ENCODE measurements at places on chromosomes 13 and 19.

DNA sequence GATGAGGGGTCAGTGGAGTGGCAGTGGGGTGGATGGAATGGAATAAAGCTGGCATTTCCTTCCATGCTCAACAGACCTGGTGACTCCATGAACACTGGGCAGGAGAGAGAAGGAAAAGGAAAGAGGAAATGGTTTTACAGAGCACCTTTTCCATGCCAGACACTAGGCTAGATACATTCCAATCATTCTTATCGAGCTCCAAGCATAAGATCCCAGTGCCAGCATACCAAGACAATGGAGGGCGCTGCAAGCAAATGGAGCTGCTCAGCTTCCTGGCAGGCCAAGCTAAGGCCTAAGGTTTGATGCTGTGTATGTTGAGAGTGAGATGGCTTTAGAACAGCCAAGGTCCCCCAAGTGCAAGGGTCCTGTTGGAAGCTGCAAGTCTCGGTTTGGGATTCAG is 113.2 kb downstream of the HSPH1 start:
- no peak for DNase-seq

DNA sequence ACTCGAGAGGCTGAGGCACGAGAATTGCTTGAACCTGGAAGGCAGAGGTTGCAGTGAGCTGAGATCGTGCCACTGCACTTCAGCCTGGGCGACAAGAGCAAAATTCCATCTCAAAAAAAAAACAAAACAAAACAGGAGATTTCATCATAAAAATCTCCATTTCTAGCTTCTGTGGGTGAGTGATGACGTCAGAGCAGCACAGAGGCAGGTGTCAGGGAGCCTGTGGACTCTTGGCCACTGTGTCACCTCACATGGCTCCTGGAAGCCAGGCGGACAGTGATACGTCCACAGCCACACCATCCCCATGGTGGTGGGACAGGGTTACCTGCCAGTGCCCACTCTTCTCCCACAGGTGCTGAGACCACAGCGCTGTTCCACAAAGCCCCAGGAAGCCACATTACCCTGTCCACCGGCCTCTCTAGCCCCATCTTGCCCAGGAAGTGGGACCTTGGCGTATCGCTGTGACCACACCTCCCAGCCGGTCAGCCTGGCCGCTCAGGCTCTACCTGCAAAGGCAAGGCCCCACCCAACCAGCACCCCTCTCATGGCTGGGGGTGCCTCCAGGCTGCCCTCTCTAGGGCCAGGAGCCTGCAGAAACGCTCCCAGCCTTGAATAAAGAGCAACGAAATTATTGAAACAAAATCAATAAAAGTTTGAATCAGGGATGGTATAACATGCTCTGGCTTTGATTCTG is 2.5 kb upstream of the FXYD3 start:
- DNase-seq: no peak

GRCh38 chr19:31337008-31337914 is 12.0 kb downstream of the TSHZ3 start:
- no peak for DNase-seq

- DNase-seq: peak; percentile 94
Observed at GRCh38 chr19:49546825-49547565, 19.2 kb downstream of the RCN3 start.

DNA sequence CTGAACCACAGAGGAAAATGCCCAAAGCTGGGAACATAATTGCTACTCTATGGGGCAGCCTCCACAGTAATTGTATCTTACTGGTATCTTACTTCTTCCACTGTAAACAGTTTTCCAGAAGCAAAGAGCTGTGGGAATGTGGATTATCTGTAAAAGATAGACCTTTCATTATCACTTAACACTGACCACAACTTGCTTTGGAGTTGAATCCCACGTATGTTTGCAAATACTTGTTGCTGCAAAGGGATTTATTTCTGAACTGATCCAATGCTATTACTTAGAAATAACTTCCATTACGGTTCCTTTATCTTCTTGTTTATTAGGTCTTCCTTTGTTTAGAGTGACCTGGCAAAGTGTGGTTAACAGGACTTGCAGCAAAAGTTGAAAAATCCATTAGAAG is 218.1 kb downstream of the KCTD12 start:
- no peak for DNase-seq

Data from A549 (cell line).